AG08396 (cell line): ENCODE measurements at places on chromosomes 5 and 9.

DNA sequence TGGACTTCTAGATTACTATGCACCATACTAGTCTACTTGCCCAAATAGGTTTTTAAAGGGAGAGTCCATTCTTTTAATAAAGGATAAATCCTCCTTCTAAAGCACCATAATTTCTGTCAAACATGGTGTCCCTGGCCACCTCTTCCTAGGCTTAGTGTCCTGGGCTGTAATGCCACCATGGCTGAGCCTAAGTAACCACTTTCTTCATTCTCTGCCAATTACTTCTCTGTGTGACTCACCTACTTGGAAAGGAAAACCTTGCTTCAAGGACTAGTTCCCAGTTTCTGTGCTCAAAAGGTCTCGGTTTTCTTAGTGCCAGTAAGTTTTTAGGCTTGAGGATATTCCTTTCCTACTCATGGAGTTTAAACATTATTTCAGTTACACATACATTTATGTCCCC, 273.4 kb downstream of the DENND1A start:
- peak; percentile 22 for DNase-seq

DNA sequence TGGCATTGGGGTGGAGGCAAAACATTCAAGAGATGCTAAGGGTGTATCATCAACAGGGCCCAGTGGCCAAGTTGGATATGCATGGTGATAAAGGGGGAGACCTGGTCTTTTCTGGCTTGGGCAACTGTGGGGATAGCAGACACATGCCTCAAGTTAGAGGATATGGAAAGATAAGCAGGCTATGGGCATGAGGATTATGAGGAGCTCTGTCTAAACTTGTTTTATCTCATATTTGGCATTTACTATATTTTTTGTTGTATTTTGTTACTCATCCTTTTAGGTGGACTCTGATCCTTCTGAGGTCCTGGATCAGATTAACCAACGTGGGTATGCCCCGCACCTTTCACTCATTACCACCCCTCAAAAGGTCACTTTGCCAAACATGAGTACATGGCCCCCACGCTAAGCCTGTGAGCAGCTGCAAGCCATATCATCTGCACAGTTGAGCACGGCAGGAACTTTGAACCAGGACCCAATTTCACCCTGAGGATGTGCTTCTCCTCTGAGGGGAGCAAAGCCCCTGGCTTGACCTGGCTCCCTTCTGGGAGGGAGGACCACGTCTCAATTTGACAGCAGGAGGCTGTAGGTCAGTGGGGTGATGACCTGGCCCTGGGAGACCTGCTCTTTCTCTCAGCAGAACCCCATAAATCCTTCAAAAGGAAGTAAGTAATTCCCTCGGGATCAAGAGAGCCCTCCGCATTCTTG, 71.1 kb upstream of the CD180 start:
- DNase-seq, result no peak

- DNase-seq, result no peak
Measured at GRCh38 chr5:124395287-124395686, 351.2 kb downstream of the ZNF608 start.

DNA sequence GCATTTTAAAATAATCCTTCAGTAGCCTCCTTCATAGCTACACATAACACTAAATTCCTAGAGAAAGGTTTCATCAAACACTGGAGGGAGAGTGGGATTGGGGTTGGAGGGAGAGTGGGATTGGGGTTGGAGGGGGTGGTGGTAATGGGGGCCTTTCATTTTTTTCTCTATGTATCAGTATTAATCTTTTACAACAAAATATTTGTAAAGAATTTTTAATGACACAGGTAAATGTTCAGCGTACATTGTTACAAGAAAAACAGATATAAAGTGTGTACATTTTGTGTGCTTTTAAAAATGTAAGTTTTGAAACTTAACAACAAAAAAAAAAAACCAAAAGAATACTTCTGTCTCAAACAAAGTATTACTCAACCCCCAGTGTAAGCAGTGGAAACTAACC, 266.4 kb downstream of the DENND1A start:
- no peak for DNase-seq

- no peak for DNase-seq
Measured at GRCh38 chr9:117678871-117679270, 25.3 kb upstream of the TLR4 start.

GRCh38 chr9:98550206-98550820, 158.4 kb downstream of the GABBR2 start:
- no peak for DNase-seq

DNA sequence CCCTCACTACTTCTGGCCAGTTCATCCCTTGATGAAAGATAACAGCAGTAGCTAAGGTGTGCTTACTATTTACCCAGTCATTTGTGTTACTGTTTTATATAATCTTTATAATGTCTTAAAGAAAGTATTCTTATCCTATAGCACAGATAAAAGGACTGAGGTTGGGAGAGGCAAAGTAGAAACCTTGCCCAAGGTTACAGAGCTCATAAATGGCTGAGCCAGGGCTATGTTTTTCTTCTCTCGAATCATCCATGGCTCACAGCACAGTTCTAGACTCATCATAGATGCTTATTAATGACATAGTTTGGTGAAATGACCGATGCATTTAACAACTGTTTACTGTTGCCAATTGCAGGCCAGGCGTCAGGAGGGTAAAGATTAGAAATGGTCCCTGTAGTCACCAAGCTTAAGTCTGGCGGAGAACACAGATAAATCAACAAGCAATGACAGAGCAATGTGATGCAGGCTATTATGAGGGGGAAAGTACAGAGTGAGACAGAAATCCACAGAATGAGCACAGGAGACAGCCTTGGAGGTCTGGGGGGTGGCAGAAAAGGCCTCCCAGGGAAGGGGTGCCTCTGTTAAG, 65.6 kb upstream of the ZNF622 start:
- no peak for DNase-seq

DNA sequence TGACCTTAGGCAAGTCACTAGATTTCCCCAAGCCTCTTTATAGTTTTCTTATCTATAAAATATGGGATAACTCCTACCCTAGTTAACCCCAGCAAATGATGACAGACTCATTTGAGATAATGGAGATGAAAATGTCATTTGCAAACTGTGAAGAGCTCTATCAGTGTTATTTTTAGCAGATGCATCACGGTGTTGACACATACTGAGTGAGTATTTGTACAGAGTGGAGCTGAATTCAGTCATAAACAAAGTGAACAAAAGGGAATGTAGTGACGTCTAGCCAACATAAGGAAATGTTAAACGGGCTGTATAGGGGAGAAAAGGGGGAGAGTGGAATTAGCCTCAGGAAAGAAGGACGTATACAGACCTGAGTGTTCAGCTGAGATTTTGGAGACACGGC, 75.9 kb downstream of the NMUR2 start:
- DNase-seq, result no peak

DNA sequence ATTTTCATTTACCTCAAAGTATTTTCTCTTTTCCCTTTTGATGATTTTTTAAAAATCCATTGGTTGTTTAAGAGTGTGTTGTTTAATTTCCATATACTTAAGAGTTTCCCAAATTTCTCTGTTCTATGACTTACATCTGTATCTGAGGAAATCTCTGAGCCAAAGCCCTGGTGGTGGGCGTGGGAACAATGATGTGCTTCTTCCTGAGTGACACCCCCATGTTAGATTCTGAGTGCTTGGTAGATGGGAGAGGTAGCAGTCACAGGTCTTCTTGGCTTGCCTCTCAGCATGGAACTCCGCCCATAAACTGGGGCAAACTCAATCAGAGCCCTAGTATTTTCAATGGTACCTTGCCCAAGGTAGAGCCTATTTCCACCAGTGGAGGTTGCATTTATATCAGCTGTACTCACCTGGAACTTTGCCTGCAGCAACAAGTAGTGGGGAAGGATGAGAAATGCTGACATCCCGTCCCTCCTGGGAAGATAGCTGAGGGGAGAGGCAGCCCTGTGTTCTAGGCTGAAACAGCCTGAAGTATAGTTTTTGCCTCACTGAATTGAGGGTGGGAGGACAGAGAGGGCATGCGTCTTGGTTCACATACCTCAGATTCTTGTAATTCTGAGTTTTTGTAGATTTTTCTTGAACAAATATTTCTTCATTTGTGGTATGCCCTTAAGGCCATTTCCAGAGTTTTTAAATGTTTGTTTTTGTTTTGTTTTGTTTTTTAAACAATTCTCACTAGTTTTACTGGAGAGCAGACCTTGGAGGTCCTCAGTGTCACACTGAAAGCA, 26.4 kb downstream of the C9orf43 start:
- peak; percentile 39 for DNase-seq

GRCh38 chr5:144950996-144951395, 780.3 kb downstream of the KCTD16 start:
- DNase-seq, result no peak

DNA sequence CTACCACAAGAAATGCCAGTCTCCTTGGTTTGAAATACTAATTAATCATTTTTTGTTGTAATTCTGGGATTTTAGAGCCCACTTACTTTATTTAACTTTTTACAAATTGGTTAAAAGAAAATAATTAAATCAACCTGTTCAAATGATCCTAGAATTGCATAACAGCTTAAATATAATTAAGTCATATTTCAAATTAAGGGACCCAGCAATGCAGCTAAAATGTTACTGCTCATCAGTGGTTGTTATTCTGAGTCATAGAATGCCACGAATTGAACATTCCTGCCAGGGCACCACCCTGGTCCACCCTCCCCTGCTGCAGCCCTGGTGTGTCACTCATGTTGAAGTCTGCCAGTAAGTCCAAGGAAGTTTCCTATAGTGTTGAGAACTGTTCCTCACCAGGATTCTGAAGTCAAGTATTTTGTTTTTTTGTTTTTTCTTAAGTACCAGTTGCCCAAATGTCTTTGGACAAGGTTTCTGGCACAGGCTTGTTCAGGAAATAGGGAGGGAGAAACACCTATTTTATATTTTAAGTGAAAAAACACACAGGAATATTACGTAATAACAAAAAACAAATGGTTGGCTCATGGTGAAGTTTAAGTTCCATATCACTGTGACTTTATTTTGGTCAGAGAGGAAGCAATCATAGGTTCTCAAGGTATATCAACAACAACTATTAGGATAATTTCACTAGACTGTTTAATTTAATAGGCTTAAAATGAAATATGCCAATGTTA, 4.3 kb upstream of the ITGA1 start:
- DNase-seq, result peak; percentile 49

- no peak for DNase-seq
Measured at GRCh38 chr9:16787724-16788123, 82.7 kb downstream of the BNC2 start.

GRCh38 chr9:88179062-88179521, 40.8 kb upstream of the SPATA31C2 start:
- no peak for DNase-seq
